Fibroblast of mammary gland (primary cell): ENCODE measurements at places on chromosomes 5 and 9.

DNA sequence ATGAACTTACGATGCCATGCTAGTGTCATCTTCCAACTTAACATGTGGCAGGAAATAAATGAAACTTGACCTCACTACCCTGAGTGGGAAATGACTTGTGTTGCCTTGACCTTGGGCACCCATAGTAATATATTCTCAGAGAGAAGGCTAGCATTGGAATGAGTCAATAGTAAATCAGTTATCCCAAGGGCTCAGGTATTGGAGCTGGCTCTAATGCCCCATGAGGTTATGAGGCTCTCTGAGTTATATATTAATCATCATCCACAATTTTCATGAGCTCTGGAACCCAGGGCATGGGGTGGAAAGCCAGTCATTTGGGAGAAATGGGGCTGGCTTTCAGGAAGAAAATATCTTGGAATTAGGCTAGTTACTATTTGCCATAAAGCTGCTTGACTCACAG, 42.4 kb upstream of the SMIM32 start:
- peak; percentile 54 for DNase-seq

GRCh38 chr5:174777583-174777982, 53.2 kb downstream of the MSX2 start:
- peak; percentile 10 for DNase-seq

DNA sequence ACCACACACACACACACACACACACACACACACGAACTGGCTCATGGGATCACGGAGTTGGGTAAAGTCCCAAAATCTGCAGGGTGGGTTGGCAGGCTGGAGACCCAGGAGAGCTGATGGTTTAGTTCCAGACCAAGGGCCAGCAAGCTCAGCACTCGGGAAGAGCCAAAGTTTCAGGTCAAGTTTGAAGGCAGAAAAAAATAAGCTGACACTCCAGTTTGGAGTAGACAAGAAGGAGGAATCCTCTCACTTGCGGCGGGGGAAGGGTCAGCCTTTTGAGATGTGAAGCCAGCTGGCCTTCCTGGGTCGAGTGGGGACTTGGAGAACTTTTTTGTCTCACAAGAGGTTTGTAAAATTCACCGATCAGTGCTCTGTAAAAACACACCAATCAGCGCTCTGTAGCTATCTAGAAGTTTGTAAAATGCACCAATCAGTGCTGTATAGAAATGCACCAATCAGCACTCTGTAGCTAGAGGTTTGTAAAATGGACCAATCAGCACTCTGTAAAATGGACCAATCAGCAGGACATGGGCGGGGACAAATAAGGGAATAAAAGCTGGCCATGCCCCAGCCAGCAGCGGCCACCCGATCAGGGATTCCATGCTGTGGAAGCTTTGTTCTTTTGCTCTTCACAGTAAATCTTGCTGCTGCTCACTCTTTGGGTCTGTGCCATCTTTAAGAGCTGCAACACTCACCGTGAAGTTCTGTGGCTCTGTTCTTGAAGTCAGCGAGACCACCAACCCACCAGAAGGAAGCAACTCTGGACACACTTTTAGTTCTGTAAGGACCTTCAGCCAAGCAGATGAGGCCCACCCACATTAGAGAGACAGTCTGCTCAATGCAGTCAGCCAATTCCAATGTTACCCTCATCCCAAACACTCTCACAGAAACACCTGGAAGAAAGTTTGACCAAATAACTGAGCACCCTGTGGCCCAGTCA, 37.8 kb upstream of the UNC5A start:
- DNase-seq = no peak

GRCh38 chr5:31492869-31493268, 39.0 kb downstream of the DROSHA start:
- DNase-seq = peak; percentile 12

DNA sequence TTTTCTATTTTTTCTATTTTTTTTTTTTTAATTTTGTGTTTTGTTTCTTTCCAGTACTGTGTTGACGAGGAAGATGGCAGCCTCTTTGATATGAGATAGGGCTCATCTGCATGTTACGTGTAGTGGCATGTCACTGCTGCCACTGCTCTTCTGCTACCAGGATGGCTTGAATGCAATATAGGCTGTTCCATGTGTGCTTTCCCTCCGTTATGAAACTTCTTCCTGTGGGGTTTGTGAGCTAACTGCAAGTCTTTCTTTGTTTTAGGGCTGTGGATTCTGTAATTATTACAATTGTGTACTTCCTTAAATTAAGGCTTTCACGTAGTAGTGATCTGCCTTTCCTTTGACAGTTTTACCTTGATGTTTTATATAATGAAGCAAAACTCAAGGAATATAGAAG, 184.6 kb downstream of the KDM4C start:
- no peak for DNase-seq

GRCh38 chr5:17893026-17893635, 258.9 kb downstream of the TAF11L14 start:
- peak; percentile 21 for DNase-seq
